ENCODE measurements at places on chromosomes 16 and 17.

GRCh38 chr17:59361386-59361785 lies 29.9 kb downstream of the YPEL2 start:
- DNase-seq, result peak; percentile 62

GRCh38 chr16:66342294-66342900 lies 24.1 kb upstream of the CDH5 start:
- no peak for DNase-seq

DNA sequence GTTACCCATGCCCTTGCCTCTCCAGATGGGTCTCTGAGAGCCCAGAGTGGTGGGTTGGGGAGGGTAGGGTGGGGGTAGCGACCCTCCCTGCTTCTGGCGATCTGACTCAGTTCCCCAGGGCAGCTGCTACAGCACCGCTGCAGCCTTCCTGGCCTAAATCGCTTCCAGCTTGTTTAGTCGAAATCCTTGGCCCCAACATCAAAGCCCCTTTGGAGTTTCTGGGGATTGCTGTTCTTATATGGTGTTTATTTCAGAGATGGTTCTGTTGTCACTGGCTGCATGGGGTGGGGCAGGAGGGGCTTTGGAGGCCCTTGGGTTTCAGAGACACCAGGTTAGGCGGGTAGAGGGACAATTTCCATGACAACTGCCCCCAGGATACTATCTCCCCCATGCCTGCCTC lies 35.9 kb downstream of the FZD2 start:
- DNase-seq, result no peak

DNA sequence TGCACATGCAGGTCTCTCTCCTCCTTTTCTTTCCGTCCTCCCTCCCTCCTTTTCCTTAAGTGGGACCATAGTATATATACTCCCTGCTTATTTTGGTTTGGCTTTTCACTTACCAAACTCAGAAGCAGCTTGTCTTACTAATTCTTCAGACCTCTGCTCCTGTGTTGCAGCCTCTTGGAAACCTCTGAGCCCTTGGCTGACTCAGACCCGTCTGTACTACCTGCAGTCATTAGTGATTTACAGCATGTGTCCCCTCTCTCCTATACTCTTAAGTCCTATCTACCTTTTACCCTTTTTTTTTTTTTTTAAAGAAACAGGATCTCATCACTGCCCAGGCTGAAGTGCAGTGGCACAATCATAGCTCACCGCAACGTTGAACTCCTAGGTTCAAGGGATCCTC lies 207.0 kb downstream of the STX8 start:
- no peak for DNase-seq

- no peak for DNase-seq
These were observed 259.4 kb upstream of the AXIN2 start for GRCh38 chr17:65820811-65821210.

GRCh38 chr17:81076141-81076679 lies 41.3 kb downstream of the BAIAP2 start:
- no peak for DNase-seq

DNA sequence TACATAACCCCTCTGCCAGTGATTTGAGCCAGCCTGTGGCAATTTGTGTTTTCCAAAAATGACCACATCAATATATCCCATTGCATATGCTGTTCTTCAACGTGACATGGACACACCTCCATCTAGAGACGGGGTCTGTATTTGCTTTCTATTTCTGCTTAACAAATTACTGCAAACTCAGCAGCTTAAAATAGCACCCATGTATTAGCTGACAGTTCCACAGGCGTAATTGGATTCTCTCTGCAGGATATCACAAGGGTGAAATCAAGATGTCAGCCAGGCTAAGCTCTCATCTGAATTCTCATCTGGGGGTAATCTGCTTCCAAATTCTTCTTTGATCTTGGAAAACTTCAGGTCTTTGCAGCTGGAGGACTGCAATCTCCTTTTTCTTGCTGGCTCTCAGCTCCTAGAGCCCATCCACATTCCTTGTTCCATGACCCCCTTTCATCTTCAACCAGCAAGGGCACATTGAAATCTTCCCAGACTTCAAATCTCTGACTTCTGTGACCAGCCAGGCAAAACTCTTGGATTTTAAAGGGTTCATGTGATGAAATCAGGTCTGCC lies 8.2 kb downstream of the KRT9 start:
- no peak for DNase-seq

DNA sequence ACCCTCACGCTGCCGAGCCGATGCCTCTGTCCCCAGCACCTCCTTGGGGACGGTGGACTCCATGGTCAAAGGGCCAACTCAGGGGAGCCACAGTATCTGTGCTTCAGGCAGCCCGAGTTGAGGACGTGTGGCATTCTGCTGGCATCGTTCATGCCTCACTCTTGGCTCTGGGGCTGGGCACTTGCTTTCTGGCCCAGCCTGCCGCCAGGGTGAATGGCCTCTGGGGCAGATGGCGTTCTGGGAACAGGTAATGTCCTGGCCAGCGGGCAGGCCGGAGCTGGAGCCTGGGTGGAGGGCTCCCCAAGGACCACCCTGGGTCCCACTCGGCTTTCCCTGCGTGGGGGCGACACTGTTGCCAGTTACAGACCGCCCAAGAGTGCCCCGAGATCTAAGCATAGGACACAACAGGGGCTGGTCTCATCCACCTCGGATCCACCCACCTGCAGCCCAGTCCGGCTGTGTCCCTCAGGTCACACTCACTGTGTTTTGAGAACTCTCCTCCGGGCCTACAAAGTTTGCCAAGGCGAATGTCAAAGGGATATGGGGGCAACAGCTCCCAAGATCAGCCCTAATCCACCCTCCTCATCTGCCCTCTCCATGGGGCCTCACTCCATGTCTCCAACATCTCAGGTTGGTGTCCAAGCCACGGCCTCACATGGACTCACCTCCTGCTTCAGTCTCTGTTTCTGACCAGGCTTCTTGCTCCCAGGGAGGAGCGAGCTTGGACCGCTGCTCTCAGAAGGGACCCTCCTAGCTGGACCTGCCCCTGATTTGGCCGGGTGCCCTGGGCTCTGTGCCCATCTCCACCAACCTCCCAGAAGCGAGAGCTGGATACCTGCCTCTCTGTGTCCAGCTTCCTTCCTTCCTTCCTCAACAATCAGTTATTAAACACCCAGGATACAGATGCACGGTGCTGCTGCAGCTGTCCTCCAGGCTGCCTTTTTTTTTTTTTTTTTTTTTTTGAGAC lies 60.8 kb downstream of the TMEM235 start:
- no peak for DNase-seq

DNA sequence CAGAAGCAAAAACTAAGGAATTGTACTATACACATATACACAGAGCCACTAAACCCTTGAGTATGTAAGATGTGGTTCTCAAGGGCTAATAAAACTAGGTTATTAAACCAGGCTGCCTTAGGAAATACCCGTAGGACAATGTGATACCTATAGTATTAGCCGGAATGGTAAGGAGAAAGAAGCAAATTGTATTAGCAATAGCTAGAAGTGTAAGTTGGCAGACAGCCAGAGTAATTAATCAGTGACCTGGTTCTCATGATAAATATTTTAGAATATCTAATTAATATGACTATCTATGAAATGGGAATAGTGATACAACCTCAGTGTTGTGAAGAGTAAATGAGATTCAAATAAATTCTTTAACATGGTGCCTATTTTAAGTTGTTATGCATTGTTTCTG lies 18.6 kb downstream of the GDPD1 start:
- no peak for DNase-seq

- DNase-seq, result no peak
These were observed 24.8 kb downstream of the TRPV3 start for GRCh38 chr17:3532859-3533142.

DNA sequence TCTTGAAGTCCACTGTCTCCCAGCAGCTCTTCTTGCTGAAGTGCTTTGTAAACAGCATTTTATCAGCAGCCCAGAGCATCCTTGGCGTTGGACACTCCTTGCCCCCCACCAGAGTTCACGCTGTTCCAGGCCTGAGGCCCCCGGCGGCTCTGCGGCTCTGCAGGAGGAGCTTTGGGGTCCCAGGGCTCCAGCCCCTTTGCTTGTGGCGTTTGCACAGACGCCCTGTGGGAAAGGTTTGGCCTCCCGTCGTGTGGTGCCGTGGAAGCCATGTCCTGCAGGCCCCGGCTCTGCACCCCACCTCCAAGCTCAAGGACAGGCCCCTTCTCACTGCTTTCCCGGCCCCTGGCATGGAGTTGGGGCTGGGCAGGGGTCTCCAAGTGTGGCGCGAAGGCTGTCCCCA lies 14.1 kb downstream of the METRNL start:
- DNase-seq, result no peak

- no peak for DNase-seq
These were observed 101.2 kb downstream of the ZNF423 start for GRCh38 chr16:49754495-49755312.

DNA sequence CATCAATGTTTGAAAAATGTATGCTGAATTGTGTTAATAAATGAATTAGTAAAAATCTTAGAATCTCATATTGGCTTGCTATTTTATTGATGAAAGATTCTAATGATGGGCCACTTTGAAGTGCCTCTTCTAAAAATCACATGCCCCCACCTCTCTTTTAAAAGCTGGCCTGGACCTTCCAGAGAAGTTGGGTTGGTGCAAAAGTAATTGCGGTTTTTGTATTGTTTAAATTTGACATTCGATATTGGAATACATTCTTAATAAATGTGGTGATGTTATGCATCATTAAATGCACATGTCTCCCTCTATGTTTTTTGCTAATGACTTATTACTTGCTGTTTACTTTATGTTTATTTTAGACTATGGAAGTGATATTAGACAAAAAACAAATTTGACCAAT lies 314.6 kb upstream of the C16orf82 start:
- DNase-seq, result no peak

DNA sequence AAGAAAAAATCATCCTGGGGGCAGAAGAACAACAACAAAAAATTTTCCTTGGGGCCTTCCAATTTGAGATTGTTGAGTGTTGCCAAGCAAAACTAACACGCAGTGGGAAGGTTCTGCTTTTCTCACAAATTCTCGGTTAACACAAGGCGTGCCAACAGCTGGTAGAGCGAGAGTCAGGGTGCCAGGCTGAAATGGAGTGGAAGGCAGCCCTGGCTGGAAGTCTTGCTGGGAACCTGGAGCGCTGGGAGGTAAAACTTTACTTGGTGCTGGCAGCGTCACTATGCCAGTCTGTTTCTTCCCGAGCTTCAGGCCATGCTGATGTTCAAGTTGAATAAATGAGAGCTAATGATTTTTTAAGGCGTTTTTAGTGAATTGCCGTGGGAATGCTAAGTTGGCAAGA lies 189.4 kb downstream of the WWOX start:
- DNase-seq, result no peak

DNA sequence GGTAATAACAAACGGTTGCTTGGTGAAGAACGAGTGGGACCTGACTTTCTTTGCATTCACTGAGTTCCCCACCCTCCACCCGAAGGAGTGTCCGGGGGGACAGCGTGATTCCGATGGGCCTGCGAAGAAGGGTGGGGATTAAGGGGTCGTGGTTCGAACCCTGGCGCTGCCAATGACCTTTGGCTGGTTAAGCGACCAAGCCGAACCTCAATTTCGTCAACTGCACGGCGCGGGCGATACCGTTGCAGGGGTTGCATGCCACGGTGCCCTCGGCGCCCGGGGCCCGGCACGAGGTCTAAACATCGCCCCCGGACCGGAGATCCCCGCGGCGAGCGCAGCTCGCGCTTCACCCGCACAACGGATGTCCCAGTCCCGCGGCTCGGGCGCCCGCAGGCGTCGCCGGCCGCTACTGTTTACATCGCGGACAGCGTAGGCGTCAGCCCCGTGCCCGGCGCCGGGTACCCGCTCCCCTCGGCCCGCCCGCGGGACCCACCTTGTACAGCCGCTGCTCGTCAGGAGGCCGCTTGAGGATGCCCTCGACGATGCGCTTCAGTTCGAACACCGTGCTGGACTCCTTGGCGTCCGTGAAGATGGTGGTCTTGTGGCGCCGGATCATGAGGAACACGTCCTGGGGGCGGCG lies 460 bp downstream of the ELOB start:
- no peak for DNase-seq

GRCh38 chr17:77841742-77842527 lies 116.6 kb upstream of the TNRC6C start:
- no peak for DNase-seq

DNA sequence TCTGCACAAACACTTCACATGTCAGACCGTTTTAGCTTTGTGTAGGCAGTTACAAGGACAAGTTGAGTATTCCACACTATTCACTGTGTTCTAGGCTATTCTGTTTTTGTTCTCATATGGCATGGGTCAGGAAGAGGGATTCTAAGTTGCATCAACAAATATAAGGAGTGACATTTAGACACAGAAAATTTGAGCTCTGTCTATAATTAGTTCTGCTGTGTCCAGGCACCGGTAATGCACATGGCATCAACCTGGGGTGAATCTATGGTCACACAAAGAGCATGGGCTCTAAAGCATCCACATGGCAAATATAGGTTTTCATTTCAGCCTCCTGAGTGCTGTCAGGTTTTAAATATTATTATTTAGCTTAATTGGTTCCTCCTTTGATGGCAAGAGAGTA lies 130.4 kb upstream of the PMFBP1 start:
- DNase-seq, result no peak

DNA sequence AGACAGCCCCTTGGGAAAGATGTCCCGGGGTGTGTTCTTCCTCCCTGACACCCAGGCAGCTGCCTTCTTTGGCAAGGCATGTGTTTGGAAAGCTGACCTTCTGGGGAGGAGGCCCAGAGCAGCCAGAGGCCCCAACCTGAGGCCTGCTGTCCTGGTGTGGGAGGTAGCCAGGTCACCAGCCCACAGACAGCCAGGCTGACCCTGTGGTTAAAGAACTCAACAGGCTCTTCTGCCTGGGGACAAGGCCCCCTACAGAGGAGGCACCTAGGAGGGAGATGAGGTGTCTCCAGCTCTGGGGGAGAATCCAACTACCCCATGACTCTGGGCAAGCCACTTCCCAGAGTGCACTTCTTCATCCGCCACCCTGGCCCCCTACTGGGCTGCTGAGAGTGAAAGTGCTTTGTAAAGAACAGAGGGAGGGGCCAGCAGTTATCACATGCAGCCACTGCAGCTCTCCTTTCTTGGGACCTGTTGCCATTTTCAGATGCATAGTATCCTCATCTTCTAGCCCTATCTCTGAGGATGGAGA lies 13.1 kb upstream of the SREBF1 start:
- peak; percentile 75 for DNase-seq

GRCh38 chr17:64074704-64075426 lies 54.4 kb upstream of the ICAM2 start:
- DNase-seq, result no peak

- DNase-seq, result no peak
These were observed 287.2 kb upstream of the HSBP1 start for GRCh38 chr16:83520596-83520995.

- no peak for DNase-seq
These were observed 28.4 kb upstream of the SLC25A19 start for GRCh38 chr17:75317671-75318070.

GRCh38 chr17:11999696-12000095 lies 2.4 kb upstream of the ZNF18 start:
- DNase-seq, result no peak

Data from CD4-positive, alpha-beta T cell treated with Interleukin-15 for 4 hours (primary cell).